ENCODE measurements at places on chromosomes 1 and 21.

- DNase-seq, result no peak
Measured at GRCh38 chr1:15937706-15938168, 38.2 kb downstream of the ZBTB17 start.

- no peak for DNase-seq
Measured at GRCh38 chr1:158830904-158831507, at the start of gene MNDA. Gene MNDA, plus strand, starts transcription at chr1:158831351. Its CDS starts 10,803 bp downstream, at chr1:158842154.

DNA sequence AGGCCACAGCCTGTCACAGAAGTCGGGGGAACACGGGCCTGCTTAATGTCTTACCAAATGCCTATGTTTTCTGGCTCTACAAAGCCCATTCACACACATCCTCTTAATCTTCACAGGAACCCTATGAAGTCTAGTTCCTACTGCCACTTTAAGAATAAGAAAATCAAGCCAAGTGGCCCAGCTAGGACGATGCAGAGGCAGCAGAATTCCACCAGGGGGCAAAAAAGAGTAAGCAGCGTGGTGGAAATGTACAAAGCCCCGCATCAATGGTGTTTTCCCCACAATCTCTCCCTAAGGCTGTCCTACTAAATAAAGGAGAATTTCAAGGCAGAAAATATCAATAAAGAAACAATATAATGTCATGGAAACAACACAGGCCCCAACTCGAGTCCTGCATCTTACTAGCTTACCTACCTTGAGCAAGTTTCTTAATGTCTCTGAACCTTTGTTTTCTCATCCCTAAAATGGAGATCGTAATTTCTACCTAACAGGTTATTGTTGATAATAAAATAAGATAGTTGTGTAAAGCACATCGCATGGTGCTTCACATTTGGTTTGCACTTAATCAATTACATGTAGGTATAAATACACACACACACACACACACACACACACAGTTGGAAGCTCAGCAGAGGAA lies 21.4 kb downstream of the SEC16B start:
- DNase-seq, result no peak

GRCh38 chr1:59282951-59283350 lies 13.9 kb upstream of the FGGY start:
- DNase-seq, result no peak

DNA sequence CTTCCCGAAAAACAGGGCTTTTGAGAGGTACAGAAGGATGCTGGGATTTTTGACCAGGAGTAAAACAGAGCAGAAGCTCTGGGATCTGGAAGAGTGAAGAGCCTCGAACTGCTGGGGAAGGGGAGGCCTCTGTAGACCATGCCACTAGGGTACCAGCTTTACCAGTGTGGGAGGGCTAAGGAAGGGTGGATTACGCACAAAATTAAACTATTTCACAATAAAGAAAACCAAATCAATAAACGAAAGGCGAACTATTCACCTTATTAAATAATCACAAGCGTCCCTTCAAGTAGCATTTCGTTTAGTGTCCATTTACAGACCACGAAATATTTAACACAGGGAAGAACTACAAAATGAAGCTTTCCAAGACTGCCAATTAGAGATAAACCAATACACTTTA lies 723 bp downstream of the CZIB start:
- no peak for DNase-seq

DNA sequence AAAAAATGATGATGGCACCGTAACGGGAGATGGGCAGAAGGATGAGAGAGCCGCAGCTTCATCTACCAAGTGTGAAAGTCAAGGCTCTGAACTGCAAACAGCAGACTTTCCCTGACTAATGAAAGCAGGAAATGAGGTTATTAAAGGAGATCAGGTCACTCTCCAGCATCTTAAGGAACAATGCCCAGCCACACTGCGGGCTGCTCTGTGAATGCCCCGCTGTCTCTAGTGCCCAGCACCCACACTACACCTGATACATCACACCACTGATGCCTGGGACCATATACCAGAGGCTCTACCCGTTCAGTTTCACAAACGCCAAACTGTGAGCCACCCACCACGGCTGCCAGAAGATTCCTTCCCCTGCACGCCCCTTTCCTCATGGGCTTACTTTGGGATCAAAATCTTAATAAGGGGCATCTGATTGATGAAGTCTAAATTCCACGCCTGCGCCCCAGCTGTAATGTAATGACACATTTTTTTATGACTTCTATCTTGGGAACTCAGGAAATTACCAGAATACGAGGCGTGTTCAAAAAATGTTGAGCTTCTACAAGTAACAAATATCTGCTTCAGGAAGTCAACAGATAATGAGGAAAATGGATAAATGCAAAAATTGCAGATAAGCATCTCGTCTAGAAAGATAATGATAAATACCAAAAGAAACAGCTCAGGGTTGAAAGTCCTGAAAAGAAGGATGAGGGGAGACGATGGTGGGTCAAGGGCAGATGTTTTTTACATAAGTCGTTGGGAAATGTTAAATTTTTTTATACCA lies 72.0 kb downstream of the MIS18A start:
- DNase-seq, result no peak

DNA sequence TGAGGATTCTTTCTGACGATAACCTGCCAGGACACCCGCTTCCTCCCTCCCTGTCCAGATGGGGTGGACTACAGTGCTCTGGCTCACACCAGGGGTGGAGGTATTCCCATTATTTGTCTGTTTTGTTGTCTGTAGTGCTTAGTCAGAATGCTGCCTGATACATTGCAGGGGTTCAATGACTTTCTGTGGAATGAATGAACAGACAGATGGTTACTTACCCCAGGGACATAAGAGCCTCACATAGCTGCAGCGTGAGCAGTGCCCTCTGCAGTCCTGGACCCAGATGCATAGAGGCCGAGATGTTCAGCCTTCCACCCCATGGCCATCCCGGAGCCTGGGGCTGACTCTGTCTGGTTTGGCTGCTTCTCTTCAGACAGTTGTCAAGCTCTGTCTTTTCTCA lies 13.0 kb upstream of the F3 start:
- DNase-seq, result no peak

DNA sequence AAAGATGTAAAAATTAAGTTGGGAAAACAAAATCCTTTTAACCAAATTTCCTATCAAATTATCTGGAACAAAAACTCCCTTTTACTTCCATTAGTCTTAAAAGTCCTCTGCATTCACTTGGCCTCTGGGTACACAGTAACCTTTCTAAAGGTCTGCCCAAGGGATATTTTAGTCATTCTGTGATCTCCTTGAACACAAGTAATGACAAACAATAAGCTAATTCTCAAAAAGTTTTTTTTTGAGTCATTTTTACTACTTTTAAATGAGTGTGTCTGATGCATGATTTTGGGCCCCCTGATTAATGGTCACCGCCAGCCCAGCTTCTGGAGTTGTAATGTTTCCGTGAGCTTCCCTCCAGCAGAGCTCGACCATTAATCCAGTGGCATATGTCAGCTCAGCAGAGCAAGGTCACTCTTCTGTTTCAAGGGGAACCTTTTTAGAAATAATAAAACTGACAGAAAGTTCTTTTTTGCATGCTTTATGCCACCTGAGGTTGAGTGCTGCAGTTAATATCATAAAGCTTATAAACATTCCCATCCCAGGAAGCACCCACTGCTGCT lies 14.3 kb downstream of the SAMSN1 start:
- DNase-seq, result no peak

- DNase-seq, result no peak
Measured at GRCh38 chr1:34924759-34925555, 4.5 kb downstream of the DLGAP3 start.

DNA sequence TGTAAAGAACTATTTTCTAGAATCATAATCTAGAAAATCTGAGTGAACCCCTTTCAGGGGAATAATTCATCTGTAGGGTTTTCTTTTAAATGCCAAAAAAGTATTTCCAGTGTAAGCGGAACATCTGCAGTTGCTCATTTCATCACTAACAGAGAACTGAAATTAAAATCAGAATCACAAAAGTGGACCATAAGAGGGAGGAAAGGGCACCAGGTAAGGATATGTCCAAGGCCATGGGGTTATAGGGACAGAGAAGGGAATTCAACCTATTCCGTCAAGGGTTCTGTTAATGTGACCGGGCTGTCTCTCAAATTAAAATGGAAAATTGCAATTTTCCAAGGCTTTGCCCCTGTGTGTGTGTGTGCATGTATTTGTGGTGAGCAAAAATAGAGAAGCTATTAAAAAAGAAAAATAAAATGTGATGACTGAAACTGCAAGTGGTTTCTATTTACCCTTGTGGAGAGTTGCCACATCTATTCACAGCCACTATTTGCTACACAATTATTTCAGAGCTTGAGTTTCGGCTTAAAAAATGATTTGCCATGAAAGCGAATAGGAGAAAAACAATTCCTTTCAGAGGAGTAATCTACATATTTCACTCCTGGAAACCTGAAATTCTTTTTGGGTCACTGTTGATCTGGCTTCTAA lies 53.1 kb downstream of the APP start:
- no peak for DNase-seq

- no peak for DNase-seq
Measured at GRCh38 chr1:114154146-114154962, 685 bp upstream of the SYT6 start.

DNA sequence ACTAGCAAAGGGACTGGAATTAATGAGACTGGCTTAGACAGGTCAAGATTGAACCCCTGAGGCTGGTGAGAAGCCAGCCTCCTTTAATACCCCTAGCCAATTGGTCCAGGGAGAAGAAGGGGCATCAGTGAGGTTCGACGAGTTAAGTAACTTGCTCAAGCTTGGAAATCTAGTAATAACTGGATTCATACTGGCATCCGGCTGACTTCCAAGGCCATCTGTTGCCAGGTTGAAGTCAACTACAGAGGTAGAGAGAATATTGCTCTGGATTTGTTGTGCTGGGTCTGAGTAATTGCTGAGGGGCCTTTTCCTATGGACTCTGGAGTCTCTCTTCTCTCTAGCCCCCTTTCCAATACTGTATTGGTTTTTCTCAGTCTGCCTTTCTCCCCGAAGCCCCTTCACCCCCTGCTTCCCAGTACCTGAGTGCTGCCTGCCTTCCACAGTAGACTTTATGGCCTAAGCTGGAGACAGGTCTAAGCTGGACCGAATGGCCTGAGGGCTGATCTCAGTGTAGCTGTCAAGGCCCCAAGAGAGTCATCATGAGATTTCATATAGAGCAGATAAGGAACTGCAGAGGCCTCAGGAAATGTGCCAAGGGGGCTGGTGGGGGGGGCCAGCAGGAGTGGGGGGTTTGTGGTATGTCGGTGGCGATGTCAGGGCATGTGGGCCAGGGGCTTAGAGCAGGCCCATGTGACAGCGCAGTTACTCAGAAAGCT lies 42.4 kb upstream of the IL19 start:
- no peak for DNase-seq

- DNase-seq, result no peak
Measured at GRCh38 chr1:201145816-201146215, 8.5 kb downstream of the TMEM9 start.

- DNase-seq, result no peak
Measured at GRCh38 chr1:82934074-82934473, 1064.9 kb downstream of the TTLL7 start.

DNA sequence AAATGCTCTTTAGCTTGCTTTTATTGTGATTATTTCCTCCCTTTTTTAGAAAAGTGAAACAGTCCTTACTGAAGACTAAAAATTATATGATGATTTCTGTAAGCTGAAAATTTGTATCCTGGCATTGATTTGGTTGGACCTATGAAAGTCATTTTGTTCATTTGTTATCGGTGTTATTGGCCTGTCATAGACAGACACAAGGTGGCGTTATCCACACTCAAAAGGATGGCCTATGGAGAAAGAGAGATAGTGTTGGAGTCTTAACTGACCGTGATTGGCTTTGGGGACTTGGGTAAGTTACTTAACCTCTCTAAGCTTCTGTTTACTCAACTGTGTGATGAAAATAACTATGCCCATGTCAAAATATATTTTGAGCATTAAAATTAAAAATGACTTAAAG lies 203.6 kb upstream of the CHODL start:
- DNase-seq, result no peak

DNA sequence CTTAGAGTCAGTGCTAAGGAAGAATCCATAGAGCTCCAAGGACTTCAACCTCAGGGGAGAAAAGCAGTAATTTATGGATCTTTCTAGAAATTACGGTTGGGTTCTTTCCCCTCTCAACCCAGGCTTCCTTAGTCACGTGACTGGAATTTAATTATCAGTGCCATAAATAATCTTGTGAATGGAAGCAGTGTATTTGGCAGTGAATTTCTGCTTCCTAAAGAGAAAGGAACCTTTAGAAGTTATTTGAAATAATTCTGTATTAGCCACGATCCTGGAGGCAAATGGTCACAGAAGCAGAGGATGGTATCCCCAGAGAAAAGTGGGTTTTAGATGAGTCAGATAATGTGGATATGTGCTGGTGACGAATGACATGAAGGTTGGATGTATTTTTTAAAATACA lies 89.6 kb downstream of the NFIA start:
- DNase-seq, result no peak

DNA sequence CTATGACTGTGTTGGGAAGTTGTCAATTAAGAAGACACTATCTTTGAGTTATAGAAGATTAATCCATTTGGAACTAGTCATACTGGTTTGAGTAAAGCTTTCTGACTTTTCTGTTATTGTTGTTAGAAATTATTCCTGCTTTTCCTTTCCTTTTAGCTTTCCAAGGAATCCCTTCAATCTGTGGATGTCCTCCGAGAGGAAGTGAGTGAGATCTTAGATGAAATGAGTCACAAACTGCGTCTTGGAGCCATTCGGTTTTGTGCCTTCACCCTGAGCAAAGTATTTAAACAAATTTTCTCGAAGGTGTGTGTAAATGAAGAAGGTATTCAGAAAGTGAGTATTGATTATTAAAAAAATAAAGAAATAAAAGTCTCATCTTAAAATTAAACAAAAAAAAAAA lies 19.3 kb downstream of the GNPAT start:
- no peak for DNase-seq
